Activated B cell treated with CpG ODN at 0.5 μM for 24 hours (primary cell): ENCODE measurements at places on chromosomes 5 and 9. TPM values are rescaled to one million over a fixed set of nuclear protein-coding genes. Genes with fewer than 3 reads are reported as not detected.

The DNLZ gene
- total RNA-seq = 27.1 and 28.9 TPM in 2 replicates

The PSD2 gene
- not detected in 2 replicates for total RNA-seq

GRCh38 chr5:135566422-135567400, 12.1 kb downstream of the CXCL14 start:
- H3K4me1 ChIP-seq = no peaks in the 10 kb centered on the region
- H3K27ac ChIP-seq = no peak overlapping the region
- peaks cover 20% of the 10 kb centered on the region for H3K27me3 ChIP-seq
- no peak for DNase-seq
- no peak overlapping the region for H3K4me3 ChIP-seq
- no peaks in the 10 kb centered on the region for H3K36me3 ChIP-seq

DNA sequence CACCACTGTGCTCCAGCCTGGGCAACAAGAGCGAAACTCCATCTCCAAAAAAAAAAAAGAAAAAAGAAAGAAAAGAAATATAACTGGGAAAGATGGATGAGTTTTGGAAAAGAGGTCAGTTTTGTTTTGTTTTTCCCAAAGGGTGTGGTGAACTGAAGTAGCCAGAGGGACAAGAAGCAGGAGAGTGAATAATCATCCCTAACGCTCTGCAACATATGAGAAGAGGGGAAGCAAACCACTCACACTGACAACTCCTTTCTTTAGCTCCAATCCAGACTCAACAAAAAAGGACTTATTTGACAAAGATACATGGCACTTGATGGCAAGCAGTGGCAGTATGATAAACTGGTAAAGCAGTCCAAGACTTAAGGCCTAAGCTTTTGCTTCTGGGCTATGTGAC, 176.1 kb upstream of the HMHB1 start:
- no peaks in the 10 kb centered on the region for H3K27me3 ChIP-seq
- no peak overlapping the region for H3K27ac ChIP-seq
- H3K4me1 ChIP-seq = no peaks in the 10 kb centered on the region
- DNase-seq = no peak
- no peaks in the 10 kb centered on the region for H3K36me3 ChIP-seq
- H3K4me3 ChIP-seq = no peak overlapping the region

The KCNMB1 gene
- not detected in 2 replicates for total RNA-seq

The NXNL2 gene
- not detected in 2 replicates for total RNA-seq

DNA sequence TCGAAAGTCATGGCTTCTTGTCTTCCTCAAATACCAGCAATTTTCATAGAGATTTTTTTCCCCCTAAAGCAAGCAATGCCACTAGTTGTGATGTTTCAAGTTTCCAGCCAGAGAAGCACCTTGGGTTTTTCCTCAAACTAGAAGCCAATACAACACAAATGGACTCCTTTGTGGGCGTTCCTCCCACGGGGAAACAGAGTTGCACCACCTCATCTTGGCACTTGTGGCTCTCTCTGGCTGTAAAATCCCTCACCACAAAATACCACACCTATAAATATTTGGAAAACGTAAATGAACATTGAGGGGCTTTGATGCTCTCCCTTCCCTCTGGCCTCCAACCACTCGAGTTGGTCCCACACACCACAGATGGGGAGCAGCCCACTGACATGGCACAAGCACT, 67.2 kb upstream of the PCA3 start:
- no peak for DNase-seq
- H3K4me3 ChIP-seq = no peak overlapping the region
- H3K36me3 ChIP-seq = no peaks in the 10 kb centered on the region
- no peak overlapping the region for H3K27ac ChIP-seq

The EGFLAM gene
- not detected in 2 replicates for total RNA-seq

- DNase-seq = no peak
- no peak overlapping the region for H3K27ac ChIP-seq
- no peaks in the 10 kb centered on the region for H3K36me3 ChIP-seq
- peaks cover 32% of the 10 kb centered on the region for H3K27me3 ChIP-seq
These were observed 38.3 kb downstream of the PTGES start for GRCh38 chr9:129714511-129715061.

DNA sequence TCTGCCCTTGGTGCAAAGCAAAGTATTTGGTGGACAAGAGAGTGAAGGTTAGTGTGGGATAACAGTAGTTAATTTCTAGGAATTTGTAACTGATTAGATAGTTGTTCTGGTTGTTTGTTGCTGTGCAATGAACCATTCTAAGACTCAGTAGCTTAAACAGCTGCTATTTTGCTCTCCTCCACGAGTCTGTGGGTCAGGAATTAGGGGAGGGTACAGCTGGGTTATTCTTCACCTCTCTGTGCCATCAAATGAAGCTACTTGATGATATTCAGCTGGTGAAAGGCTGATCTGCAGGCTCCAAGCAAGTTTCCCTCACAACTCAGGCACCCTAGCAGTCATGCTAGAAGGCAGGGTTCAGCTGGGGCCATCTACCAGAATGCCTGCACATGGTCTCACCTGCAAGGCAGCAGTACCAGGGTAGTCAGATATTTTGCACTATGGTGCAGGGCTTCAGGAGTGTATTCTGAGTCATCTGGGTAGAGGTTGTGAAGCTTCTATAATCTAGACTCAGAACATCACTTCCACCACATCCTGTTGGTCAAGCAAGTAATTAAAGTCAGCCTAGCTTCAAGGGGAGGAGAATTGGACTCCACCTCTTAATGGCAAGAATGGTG, 159.5 kb upstream of the SLC28A3 start:
- H3K27me3 ChIP-seq = no peaks in the 10 kb centered on the region
- no peaks in the 10 kb centered on the region for H3K4me1 ChIP-seq
- no peak overlapping the region for H3K4me3 ChIP-seq
- H3K27ac ChIP-seq = no peak overlapping the region
- no peaks in the 10 kb centered on the region for H3K36me3 ChIP-seq

The ADGRD2 gene
- not detected in 2 replicates for total RNA-seq

GRCh38 chr5:58938563-58939424, 355.9 kb downstream of the RAB3C start:
- H3K27me3 ChIP-seq = peaks cover 9% of the 10 kb centered on the region
- H3K27ac ChIP-seq = no peak overlapping the region
- no peak overlapping the region for H3K4me3 ChIP-seq
- DNase-seq = no peak

- H3K27ac ChIP-seq = no peak overlapping the region
- no peaks in the 10 kb centered on the region for H3K4me1 ChIP-seq
- no peak for DNase-seq
These were observed 605.4 kb downstream of the ISL1 start for GRCh38 chr5:51988634-51989033.

The STARD4 gene
- total RNA-seq = 32.2 and 40.3 TPM in 2 replicates

DNA sequence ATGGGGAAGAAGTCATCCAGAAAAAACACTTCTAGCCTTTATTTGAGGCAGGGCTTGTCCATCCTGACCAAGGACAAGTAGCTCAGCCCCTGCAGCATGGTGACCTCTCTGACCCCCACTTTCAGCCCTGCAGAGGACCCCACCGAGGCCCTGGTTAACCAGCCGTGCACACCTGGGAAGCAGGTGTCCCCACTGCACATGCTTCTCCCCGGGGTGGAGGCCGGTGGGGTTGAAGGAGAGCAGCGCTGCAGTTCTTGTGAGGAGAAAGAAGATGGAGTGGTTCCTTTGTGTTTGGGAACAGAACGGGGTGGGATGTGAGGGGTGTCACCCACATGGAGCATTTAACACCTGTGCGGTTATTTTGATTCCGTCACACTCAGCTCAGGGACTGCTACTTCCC, 21.1 kb upstream of the ZBTB34 start:
- H3K4me3 ChIP-seq = no peak overlapping the region
- no peak overlapping the region for H3K27ac ChIP-seq
- peaks cover 31% of the 10 kb centered on the region for H3K4me1 ChIP-seq
- DNase-seq = no peak
- no peaks in the 10 kb centered on the region for H3K27me3 ChIP-seq

The PCDHB9 gene
- total RNA-seq = 0.27 and 0.29 TPM in 2 replicates

The PCDH12 gene
- total RNA-seq = not detected in 2 replicates

DNA sequence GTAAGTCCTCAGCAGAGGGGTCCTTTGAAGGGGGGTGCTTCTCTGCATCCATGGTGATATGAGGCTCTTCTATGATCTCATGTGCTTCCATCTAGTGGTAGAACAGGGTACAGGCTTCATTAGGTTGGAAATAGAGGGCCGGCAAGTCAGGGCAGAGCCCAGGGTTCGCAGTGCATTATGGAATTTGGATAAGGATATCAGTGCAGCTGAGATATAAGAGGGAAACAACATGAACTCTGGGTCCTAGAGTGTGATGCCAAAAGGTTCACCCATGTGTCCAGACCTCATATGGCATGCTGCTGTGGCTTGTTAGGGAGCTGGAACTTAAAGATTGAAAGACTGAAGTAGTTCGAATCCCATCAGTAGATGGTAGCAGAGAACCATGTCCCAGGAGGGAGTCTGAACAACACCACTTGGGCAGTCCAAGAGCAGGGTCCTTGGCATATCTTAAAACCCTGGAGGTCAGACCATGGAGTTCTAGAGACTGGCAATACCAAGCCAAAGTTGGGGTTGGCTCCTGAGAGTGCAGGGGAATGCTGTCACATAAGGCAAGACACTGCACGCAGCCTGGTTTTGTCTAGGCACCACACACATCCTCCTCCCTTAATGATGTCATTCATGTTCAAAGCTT, 2.3 kb downstream of the FAM221B start:
- peak overlapping the region; percentile 10 for H3K27ac ChIP-seq
- DNase-seq = no peak
- H3K4me3 ChIP-seq = peak overlapping the region; percentile 55
- H3K27me3 ChIP-seq = no peaks in the 10 kb centered on the region
- peaks cover 4% of the 10 kb centered on the region for H3K36me3 ChIP-seq

DNA sequence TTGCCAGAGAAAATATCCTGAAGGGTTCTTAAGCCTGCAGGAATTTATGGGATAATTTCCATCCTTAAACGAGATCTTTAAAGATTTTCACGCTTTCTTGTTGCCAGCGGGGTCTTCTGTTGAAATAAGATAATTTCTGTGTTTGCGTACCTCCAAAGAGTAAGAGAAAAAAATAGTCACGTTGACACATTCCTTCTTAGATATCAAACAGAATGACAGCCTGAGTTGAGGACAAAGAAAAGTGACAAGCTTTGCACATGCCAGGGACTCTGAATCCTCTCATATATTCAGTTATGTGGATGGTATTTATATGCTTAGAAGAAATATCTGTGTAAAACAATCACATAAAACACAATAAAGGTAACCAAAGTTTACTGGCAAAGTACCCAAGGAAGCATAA, 21.6 kb upstream of the PAM start:
- no peak overlapping the region for H3K4me3 ChIP-seq
- no peak for DNase-seq
- no peak overlapping the region for H3K27ac ChIP-seq
- H3K4me1 ChIP-seq = no peaks in the 10 kb centered on the region
- no peaks in the 10 kb centered on the region for H3K36me3 ChIP-seq

DNA sequence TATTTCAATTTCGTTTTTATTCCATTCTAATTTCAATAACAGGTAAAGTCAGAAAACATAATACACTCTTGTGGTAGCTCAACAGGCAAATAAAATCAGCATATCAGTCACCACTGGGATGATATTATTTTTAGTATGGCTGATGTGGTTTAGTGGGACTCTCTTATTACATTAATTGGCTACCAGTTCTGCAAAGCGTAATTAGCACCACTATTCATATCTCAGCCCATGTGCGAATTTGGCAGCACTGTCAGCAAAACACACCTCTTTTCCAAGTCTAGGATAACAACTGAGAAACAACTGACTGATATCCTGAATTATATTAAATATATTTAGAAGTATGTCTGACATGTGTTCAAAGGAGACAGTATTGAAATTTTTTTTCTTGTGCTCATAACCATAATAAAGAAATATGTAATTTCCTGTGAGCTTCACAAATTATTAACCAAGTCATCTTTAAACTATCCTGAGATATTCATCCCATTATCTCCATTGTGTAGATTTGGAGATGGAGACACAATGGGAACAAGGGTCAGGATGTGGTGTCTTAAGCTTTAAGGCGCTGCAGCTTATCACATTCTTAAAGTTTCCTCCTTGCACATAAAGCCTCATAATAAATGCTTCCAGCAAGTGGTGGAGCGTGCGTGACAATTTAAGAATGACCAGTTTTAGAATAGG, 212.4 kb downstream of the TLE1 start:
- no peak for DNase-seq
- no peaks in the 10 kb centered on the region for H3K4me1 ChIP-seq
- H3K36me3 ChIP-seq = no peaks in the 10 kb centered on the region
- no peak overlapping the region for H3K27ac ChIP-seq

The CARTPT gene
- total RNA-seq = not detected in 2 replicates

DNA sequence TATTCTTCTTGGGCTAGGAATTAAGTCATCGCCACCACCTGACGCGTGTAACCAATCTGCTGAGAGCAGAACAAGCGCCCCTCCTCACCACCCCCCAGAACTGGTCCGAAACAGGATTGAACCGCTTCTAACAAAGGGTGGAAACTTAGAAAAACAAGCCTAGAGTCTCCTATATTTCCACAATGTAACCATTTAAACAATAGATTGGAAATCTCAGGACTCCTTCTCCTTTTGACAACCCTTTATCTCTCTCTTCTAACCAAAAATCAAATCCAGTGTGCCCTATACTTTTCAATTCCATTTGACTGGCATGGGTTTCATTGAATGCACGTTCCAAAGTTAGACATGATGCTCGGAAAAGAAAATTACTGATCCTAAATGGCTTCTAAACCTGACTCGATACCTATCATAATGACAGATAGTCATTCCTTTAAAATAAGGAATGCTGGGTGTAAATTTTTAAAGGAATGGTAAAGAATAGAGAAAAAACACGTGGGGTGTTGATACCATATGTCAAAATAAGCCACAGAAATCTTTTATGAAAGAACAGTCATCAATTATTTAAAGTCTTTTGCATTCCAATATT, 1.2 kb downstream of the ARRDC3 start:
- H3K4me3 ChIP-seq = peak overlapping the region; percentile 93
- DNase-seq = peak; percentile 31
- H3K27ac ChIP-seq = peak overlapping the region; percentile 97
- no peaks in the 10 kb centered on the region for H3K27me3 ChIP-seq

- H3K27ac ChIP-seq = no peak overlapping the region
- H3K27me3 ChIP-seq = peaks cover 4% of the 10 kb centered on the region
- H3K36me3 ChIP-seq = no peaks in the 10 kb centered on the region
These were observed 404.6 kb downstream of the DMRT2 start for GRCh38 chr9:1454616-1455347.

GRCh38 chr5:172854451-172854871, 20.4 kb downstream of the ERGIC1 start:
- no peak for DNase-seq
- H3K27me3 ChIP-seq = no peaks in the 10 kb centered on the region
- peaks cover 38% of the 10 kb centered on the region for H3K36me3 ChIP-seq
- peaks cover 56% of the 10 kb centered on the region for H3K4me1 ChIP-seq

GRCh38 chr9:110278080-110278707, 21.9 kb upstream of the TXN start:
- no peaks in the 10 kb centered on the region for H3K36me3 ChIP-seq
- DNase-seq = no peak
- no peak overlapping the region for H3K4me3 ChIP-seq
- no peak overlapping the region for H3K27ac ChIP-seq

GRCh38 chr5:170341545-170341944, 44.0 kb upstream of the LCP2 start:
- H3K4me1 ChIP-seq = peaks cover 10% of the 10 kb centered on the region
- H3K4me3 ChIP-seq = no peak overlapping the region
- no peak for DNase-seq
- peaks cover 5% of the 10 kb centered on the region for H3K27me3 ChIP-seq
- no peak overlapping the region for H3K27ac ChIP-seq

GRCh38 chr5:58501778-58502417, 10.7 kb downstream of the GAPT start:
- no peak for DNase-seq
- H3K4me1 ChIP-seq = peaks cover 97% of the 10 kb centered on the region
- no peak overlapping the region for H3K4me3 ChIP-seq
- peaks cover 9% of the 10 kb centered on the region for H3K36me3 ChIP-seq
- no peaks in the 10 kb centered on the region for H3K27me3 ChIP-seq
